MV-4-11 (cell line): ENCODE measurements at places on chromosomes 2 and 18.

- no peak for DNase-seq
Observed at GRCh38 chr2:64447317-64448040, 6.5 kb upstream of the LGALSL start.

DNA sequence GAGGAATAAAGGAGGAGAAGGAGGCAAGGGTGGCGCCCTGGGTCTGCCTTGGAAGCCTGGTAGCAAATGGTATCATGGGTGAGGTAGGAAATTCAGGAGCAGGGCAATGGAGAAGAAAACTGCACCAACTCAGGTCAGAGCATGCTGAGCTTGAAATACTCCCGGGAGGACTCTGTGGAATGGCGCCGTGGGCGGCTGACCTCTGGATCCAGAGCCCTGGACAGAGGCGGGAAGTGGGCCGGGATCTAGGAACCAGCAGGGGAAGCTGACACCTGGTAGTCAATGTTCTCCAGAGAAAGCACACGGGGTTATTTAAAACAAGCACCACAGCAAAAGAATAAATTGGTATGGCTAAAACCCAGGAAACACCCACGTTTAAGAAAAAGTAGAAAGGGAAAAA lies 161.3 kb downstream of the INO80D start:
- DNase-seq = no peak

DNA sequence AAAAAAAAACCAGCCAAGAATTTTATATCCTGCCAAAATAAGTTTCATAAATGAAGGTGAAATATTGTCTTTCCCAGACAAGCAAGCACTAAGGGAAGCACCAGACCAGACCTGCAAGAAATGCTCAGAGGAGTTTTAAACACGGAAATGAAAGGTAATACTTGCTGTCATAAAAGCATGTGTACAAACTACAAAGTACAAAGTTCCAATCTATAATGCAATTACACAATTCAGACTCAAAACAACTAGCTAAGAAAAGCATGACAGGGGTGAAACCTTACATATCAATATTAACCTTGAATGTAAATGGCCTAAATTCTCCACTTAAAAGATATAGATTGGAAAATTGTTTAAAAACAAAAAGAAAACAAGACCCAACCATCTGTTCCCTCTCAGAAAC lies 45.0 kb upstream of the ASXL3 start:
- DNase-seq = no peak

DNA sequence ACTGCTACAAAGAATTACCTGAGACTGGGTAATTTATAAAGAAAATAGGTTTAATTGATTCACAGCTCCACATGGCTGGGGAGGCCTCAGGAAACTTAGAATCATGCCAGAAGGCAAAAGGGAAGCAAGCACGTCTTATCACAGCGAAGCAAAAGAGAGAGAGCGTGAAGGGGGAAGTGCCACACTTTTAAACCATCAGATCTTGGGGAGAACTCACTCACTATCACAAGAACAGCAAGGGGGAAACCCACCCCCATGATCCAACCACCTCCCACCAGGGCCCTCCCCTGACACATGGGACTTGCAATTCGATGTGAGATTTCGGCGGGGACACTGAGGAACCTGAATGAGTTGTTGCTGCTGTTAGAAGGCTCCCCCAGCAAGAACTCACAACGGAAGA lies 220.2 kb upstream of the PIEZO2 start:
- peak; percentile 52 for DNase-seq

DNA sequence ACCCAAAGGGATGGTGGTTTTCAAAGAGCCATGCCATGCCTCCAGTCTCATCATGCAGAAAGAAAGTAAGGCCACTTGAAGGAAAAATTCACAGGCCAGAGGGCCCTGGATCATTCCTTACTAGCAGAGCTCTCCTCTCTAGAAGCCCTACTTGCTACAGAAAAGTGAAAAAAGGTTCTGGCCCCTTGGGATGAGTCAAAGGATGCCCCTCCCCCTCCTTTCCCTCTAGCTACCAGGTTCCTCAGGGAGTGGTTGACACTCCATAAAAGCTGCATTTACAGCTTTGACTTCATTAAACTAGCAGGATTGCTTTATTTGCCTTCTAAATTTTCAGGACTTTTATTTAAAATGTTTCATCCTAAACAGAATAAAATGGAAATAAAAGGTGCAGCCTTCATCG lies 21.2 kb downstream of the OSR1 start:
- no peak for DNase-seq

DNA sequence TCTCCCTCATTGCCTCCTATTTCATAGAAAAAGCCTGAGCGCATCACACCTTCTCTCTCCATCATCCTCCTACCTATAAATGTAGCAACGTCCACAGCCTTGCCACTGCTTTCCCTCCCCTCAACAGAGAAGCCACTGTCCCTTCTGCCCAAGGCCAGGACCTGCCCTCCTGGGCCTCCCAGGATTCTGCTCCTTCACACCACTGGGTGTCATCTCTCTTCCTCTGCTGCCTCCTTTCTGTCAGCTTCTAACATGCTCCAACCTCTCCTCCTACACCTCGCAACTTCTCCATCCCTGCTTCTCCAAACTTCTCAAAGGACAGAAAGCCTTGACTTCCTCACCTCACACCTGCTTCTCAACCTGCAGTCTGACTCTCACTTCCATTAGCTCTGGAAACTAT lies 21.2 kb upstream of the ME2 start:
- DNase-seq = no peak

GRCh38 chr2:234981197-234982095 lies 29.6 kb downstream of the SH3BP4 start:
- no peak for DNase-seq

DNA sequence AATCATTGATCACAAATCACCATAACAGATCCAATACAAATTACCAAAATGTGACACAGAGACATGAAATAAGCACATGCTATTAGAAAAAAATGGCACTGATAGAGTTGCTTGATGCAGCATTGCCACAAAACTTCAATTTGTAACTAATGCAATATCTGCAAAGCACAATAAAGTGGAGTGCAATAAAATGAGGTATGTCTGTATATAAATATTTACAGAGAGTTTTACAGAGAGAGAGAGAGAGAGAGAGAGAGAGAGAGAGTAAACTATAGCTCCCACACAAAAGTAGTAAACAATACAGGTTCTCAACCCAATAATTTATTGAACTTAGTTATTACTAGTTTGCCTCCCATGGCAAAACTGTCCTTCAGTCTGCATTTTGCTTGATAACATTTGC lies 1807.0 kb downstream of the SUCLG1 start:
- no peak for DNase-seq

GRCh38 chr2:101464841-101465240 lies 10.1 kb downstream of the RFX8 start:
- no peak for DNase-seq

DNA sequence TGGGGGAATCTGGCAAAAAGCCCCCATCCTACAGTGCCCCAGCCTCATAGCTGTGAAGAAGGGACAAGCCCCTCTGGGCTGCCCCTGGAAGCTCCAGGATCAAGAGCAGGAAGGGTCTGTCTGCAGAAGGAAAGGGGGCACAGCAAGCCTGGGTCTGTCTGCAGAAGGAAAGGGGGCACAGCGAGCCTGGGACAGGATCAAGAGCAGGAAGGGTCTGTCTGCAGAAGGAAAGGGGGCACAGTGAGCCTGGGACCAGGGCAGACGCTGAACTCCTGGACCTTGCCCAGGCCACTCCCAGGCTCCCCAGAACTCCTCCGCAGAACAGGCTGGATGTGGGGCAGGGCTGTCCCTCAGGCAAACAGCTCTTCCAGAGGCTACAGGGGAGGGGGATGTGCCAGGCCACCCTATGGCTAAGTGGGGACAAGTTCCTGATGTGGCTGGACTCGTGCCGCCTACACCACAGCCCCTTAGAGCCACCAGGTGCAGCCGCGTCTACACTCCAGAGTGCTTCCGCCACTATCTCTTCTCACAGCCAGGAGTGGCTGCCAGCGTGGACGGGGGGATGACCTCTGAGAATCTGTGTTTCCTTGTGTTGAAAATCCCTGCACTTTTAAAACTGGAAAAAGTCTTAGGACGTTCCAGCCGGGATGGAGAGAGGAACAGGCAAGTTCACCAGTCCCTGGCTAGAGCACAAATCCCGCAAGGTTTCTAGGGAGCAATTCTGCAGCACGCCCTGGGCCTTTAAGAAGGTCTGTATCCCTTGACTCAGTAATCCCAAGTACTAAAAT lies 20.8 kb downstream of the KIF1A start:
- no peak for DNase-seq

DNA sequence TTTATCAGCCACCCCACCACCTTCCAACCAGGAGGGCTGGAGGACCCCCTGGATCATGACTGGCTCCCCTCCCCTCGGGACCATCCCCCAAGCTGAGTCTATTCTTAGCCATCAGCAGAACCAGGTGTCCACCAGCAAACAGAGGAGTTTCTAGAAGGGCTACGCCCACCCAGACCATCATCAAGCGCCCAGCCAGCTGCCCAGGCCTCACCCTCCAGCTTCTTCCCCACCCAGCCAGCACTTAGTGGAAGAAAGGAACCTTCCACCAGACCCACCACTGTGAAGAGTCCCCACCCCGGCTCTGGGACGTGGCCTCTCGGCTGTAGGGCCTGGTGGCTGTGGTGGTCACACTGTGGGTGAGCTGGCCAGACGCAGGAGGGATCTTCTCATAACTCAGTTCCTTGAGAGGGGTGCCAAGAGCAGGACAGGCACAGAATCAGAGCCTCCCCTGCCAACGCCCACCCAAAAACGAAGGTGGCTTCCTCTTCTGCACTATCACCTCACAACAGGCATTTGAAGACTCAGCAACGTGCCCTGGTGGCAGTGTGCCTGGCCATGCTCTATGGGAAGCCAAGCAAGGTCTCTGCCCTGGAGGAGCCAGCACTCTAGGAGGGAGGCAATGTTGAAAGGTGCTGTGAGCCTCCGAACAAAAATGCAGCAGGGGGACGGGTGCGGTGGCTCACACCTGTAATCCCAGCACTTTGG lies 19.0 kb downstream of the BIN1 start:
- no peak for DNase-seq

- DNase-seq = no peak
Observed at GRCh38 chr2:161078211-161078539, 82.1 kb upstream of the TANK start.

DNA sequence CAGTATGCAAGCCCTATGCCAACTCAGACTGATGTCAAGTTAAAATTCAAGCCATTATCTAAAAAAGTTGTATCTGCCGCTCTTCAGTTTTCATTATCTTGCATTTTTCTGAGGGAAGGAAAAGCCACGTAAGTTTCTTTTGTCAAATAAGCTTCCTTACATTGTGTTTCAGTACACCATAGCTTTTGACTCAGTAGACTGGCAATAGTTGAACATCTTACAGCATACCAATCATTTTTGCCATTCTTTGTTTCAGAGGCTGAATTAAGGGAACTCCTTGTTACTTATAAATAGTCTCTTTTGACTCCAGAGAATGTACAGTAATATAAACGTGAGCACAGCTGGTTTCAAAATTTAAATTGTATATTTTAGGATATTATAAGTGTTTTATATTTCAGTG lies 120.6 kb downstream of the EHBP1 start:
- DNase-seq = no peak

GRCh38 chr2:200230716-200231115 lies 75.8 kb upstream of the SPATS2L start:
- DNase-seq = no peak

- DNase-seq = no peak
Observed at GRCh38 chr18:75462178-75462832, 34.8 kb upstream of the SMIM21 start.

- no peak for DNase-seq
Observed at GRCh38 chr2:17160594-17160993, 357.6 kb downstream of the RAD51AP2 start.

DNA sequence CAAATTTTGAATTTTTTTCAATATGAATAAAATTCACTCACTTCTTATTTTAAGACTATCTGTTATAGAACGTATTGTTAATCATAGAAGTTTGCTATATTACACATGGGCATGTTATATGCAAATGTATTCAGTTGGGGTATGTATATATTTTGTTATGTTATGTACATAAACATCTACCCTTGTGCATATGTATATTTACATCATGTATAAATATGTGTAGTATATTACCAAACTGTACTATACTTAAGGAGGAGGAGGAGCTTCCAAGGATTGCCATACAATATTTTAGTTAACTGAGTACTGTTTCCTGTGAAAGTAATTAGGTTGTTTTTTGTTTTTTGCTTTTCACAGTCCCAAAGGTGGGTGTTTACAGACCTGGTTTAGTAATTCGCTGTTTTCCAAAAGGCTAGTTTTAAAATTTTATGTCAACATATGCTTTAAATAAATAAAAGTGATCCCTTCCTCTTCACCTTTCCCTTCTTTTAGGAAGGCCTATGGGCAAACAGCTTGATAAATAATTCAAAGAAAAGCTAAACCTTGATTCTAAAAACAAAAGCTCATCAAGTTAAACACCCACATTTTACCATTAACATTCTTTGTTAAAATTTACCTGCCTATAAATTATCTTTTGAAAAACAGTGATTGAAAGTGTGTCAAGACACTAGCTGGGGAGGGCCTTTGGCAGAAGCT lies 12.9 kb upstream of the POU3F3 start:
- no peak for DNase-seq

GRCh38 chr2:231191896-231192872 lies 6.2 kb upstream of the ARMC9 start:
- peak; percentile 70 for DNase-seq

DNA sequence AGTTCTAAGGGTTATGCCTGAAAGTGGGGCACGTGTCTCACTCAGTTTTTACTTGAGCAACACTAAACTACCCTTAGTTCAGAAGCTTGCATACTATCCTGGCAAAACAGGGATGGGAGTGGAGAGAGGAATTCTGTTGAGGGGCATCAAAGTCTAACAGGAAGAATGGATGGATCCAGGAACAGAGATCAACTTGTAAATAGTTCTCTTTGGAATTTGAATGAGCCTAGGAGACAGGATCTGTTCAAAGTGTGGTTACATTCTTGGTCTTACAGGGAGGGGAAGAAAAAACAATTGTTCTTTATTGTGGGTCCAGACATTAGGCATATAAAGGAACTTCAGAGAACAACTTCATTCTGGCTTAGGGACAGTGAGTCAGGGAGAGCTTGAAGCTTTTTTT lies 560.2 kb downstream of the CNTNAP5 start:
- DNase-seq = no peak

- DNase-seq = peak; percentile 29
Observed at GRCh38 chr2:216109962-216110614, 940 bp downstream of the XRCC5 start.

DNA sequence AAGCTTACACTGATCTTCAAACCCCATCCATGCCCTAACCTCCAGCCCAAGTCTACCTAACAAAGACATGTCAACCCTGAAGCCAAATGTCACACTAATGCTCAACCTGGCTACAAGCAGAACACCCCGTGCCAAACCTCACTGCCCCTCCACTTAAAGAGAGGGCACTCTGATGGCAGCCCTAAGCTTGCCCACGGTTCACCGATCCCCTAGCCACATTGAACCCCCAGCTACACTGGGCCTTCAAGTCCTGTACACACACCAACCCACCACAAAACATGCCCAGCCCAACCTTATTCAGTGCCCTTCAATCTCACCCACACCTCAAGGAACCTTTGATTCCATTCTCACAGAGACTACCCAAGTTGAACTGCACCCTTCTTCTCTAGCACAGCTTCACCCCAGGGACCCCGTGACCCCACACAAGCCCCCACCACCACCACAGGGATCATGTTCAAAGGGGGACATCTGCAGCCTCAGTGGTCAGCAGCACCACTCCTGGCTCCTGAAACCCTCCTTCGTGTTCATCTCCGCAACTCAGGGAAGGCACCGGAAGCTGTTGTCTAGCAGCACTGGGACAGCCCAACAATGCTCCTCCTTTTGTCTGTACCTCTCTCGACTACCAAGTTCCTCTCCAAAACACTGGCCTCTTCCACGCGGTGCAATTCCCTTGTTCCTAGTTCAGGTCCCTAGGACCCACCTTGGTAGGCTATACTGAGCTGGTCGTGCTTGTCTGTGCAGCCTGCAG lies 218.8 kb downstream of the CYP26B1 start:
- no peak for DNase-seq

GRCh38 chr2:23135481-23136100 lies 249.4 kb upstream of the KLHL29 start:
- no peak for DNase-seq
